Ecto neural progenitor cell (in vitro differentiated cells): ENCODE measurements at places on chromosomes 16 and 17.

GRCh38 chr17:74404218-74404617, 27.7 kb upstream of the GPRC5C start:
- no peak for DNase-seq

- no peak for DNase-seq
Observed at GRCh38 chr17:78135858-78136500, 5.4 kb downstream of the TMC8 start.

- DNase-seq: no peak
Observed at GRCh38 chr16:23061669-23062068, 87.6 kb downstream of the USP31 start.

GRCh38 chr17:28841901-28842281, 699 bp downstream of the FAM222B start:
- no peak for DNase-seq

DNA sequence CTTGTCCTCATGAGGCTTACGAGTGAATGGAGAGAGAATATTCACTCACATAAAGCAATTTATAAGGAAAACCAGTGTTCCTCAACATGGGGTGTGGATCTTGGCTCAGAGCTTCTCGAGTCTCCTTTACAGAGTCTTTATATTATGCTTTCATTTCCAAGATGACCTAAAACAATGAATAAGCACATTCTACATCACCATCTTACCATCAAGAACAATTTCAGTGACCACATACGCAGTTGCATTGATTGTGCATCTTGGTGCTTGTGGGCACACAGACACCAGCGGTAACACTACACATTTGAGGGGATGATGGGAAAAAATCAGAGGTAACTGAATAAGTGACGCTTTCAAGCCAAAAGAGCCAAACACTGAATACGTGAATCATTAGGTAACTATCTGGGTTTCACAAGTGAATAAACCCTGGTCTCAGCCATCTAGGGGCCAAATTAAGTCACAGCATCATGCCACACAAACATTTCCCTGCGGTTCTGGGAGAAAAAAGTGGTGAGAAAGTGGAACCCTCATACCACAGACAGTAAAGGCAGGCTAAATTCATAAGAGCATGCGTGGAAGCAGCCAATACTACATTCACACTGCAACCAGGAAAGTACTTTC, 9.4 kb downstream of the CWC25 start:
- no peak for DNase-seq

- DNase-seq: no peak
Observed at GRCh38 chr16:20167323-20167722, 93.6 kb upstream of the GPR139 start.

GRCh38 chr17:49497148-49498028, 2.3 kb downstream of the NGFR start:
- peak; percentile 91 for DNase-seq

GRCh38 chr16:75273054-75273925, 21.9 kb upstream of the BCAR1 start:
- DNase-seq: no peak

- DNase-seq: peak; percentile 89
Observed at GRCh38 chr17:40122999-40123810, 1.4 kb downstream of the MSL1 start.

- no peak for DNase-seq
Observed at GRCh38 chr17:67274466-67274865, 29.5 kb upstream of the HELZ start.

DNA sequence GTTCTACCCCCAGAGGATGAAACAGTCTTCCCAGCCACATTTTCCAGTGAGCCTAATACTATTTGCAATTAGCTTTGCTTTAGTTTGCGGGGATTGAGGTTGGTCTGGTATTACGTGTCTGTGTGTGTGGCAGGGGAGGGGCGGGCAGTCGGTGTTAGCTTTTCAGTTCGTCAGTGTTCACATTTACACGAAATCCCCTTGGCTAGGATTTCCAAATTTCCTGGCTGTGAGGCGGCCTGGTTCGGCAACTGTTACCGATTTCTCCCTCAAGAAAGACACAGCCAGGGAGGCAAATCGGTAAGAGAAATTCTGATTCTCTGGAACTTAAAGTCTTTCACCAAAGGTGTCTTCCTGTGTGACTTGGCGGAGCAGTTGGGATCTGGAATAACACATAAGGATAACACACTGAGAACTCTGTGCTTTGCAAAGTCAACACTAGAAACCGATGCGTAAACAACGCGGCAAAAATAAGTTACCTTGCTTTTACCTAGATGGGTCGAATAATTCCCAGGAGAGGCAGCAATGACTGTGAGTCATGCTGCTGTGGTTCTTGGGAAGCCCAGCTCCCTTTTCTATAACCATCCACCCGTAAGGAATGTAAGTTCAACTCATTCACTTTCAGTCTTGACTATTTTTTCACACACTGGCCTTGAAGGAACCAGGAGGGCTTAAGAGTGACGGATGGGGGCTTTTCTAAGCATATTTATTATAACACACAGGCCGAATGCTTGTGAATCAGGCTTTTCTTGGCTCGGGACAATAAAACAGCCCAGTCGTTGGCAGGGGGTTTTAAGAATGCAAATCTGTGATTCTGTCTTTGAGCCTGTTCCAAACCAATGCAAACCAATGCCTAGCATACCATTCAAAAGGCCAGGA, 24.2 kb downstream of the GPRC5B start:
- DNase-seq: no peak

DNA sequence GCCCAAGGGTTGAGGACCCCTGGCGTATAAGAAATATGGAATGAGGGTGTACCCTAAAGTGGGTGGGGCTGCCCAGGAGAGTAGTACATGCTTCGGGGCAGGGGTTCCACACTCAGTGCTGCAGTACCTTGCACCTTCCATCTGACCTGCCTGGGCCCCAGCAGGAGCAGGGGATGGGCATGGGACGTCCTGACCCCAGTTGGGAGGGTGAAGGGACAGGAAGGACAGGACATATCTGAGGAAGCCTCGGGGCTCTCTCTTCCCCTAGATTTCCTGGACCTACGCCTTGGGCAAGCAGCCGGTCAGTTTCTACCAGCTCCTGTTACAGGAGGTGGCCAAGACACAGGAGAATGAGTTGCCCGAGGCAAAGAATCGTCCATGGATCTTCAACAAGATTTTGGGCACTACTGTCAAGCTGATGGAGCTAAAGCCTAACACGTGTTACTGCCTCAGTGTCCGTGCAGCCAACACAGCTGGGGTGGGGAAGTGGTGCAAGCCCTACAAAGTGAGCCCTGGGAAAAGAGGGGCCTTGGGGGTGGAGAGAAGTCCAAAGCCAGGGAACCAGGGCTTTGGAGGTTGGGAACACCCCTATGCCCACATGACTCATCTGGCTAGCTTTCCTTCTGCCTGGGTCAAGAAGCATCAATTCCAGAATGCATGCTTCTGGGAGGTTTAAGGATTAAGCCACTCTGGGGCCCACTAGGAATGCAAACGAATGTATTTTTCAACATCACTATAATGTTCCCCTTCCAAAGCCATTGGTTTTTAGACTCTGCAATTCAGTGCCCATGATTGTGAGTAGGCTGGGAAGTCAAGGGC, 7.9 kb downstream of the FNDC8 start:
- no peak for DNase-seq

DNA sequence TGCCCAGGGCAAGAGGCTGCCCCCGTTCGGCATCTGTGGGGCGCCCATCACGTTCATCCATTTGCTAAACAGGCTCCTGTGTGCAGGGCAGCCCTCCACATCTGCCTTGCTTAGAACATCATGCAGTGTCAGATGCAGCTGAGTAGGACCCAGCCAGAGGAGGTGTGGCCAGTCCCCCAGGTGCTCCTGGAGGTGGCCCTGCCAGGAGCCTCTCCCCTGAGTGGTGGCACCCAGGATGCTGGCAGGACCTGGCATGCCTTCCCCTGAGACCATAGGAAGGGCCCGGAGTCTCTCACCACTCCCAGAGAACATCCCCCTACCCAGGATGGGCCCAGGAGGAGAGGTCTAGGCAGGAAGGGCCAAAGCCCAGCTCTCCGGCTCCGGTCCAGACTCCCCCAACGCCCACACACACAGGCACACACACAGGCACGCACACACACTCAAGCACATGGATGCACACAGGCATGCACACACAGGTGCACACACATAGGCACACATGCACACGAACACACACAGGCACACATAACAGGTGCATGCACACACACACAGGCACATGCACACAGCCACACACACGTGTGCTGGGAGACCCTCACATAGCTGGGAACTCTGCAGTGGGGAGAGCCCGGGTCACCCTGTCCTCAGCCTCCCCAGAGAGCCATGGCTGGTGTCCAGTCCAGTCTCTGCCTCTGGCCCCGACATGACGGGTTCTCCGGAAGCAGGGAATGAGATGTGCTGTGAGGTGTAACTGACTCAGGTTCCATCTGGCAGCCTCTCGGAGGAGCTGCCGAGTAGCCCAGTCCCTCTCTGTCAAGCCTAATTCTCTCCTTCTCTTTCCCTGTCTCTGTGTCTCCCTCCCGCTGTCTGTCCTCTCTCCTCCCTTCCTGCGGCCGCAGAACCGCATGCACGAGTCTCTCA, 74.6 kb downstream of the AMFR start:
- DNase-seq: no peak

- peak; percentile 88 for DNase-seq
Observed at GRCh38 chr17:29572691-29573557, 4.4 kb downstream of the TP53I13 start.

DNA sequence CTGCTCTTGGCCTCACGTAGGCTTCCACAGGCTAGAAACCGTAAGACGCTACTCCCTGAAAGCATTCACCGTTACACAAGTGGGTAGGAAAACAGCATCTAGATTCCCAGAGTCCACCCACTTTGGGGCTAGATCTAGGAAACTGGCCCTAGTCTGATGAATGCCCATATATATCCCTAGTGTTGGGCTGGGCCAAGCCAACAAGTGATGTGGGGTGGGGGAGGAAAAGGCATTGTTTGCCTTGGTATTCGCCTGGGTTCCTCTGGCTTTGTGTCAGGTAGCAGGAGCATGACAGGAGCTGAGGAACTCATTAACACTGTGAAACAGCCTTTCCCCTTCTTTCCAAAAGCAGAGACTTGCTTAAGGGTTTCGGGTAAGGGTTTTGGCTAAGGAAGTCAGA, 112.4 kb downstream of the SMG6 start:
- DNase-seq: no peak

GRCh38 chr17:8223356-8224126, 13.2 kb upstream of the AURKB start:
- DNase-seq: peak; percentile 86

- no peak for DNase-seq
Observed at GRCh38 chr16:20325005-20325404, 2.3 kb downstream of the GP2 start.

GRCh38 chr16:79404571-79404970, 196.0 kb downstream of the MAF start:
- DNase-seq: no peak

DNA sequence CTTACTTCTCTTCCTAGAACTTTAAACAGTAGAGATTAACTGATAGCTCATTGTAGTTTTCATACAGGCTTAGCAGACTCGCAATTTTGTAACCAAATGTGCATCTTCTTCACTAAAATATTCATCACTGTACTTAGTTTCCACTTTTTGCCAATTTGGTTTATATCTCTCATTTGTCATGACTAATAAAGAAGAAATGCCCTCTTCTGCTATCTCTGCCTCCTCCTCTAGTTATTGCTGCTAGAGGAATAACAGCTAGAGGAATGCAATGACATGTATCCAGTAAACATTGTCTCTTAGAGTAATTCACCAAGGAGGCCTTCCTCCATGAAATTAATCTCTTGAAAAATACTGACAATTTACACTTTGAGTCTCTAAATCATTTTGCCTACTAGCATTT, 115.5 kb upstream of the COX10 start:
- no peak for DNase-seq

DNA sequence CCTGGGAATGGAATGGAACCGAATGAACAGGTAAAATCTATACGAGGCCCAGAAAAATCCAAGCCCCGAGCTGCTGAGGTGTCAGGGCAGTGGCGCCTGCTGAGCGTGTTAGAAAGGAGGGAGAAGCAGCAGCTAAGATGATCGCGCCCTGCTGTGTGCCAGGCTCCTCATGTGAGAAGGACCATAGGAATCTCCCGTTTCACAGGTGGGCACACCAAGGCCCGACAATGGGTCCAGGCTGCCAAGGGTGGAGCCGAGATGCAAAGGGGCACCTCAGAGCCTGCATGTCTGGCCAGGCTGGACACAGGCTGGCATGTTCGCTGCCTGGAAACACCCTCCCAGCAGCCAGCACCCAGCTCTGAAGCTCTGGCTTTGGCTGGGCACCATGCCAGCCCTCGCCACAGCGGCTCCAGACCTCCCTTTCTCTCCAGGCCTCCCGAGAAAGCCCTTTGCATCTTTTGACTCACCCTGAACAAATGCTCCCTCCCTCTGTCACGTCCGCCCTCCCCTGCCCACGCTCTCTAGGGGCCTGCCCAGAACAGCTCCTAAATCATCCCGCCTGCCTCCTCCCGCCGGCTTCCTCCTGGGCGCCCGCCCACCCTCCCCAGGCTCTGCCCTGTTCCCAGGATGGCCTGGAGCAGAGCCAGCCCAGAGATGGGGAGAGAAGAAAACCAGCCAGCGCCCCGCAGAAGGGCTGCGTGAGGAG, 217.8 kb upstream of the GSE1 start:
- no peak for DNase-seq

DNA sequence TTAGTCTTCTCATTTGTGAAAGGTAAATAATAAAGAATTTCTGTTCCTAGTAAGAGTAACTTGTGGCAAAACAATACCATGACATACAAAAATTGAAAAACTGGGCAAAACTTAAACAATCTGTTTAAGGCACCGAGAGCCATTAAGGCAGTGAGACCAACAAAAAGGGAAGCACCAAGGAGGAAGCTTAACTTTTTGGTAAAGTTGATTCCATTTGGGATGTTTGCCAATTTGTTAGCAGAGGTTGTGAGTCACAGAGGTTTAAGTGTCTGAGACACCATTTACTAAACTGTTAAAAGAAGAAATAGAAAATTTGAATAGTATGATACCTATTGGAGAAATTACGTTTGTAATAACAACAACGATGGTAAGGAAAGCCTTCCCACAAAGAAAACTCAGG, 4.9 kb downstream of the SLC35G3 start:
- DNase-seq: no peak

DNA sequence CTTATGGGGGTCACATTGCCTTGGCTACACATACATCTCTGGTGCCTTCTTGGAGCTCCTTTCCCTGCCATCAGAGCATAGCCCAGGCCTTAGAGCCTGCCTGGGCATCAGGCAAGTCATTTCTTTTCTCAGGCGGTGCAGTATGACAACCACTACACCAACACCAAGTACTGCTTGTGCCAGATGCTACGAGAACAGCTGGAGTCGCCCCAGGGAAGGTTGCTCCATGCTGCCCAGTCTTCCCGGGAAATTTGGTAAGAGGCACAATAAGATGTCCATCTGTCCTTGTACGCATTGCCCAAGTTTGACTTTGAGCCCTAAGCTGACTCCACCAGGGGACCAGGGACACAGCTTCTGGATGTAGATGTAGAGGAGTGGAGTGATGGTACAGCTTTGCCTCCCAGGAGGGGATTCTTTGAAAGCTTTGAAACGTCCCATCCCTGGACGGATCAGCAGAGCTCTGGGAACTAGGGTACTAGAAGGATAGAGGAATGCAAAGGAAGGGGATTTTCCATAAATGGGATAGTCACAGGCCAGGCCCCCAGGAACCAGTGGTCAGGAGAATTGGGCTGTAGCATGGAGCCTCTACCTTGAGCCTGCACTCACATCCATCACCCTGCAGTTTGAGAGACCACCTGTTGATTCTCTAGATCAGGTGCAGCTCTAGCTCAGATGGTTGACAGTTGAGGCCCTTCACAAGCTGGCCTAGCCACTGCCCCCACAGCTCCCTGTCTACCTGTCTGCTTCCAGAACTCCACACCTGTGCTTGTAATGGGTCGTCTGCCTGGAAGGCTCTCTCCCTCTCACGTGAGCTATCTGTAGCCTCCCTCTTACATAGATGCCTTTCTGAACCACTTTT, 11.0 kb upstream of the NFATC3 start:
- DNase-seq: no peak
